ENCODE measurements at places on chromosomes 3 and 15.
A peak's percentile ranks its signal among the peaks of the same experiment; 100 is the strongest.

DNA sequence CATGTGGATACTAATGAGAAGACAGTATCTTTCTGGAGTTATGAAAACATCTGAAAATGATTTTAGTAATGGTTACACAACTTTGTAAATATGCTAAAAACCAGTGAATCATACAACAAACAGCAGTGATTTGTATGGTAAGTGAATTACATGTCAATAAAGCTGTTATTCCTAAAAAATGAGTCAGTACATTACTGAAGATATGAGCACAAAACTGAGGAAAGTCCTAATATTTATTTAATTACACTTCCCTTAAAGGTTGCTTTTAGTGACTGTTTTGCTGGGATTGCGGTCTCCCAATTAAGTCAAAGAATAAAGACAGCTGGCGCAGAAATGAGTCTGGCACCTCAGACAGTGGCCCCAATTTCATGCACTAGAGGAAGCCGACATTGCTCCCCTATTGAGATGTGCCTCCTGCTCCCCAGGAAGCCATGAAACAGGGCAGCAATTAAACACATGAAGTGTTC is 50.9 kb upstream of the FSIP1 start:
- DNase-seq, result peak; percentile 85

DNA sequence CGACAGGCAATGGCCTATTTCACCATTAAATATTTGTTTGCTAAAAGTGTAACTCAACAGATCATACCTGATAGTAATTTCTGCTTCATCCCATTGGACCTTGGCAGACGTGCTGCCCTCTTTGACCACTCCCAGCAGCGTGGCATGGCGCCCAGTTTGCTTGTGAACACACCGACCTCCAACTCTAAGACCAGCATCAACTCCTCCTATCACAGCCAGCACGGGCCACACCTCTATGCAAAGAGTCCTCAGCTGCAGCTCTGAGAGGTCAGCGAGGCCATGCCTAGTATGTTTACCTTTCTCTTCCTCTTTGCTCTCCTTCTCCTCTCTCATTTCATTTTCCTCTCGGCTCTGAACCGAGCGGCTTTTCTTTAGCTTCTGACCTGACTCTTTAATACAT is 80.6 kb downstream of the FBXL22 start:
- DNase-seq, result no peak

GRCh38 chr3:62577153-62577552 is 203.8 kb upstream of the FEZF2 start:
- no peak for DNase-seq

DNA sequence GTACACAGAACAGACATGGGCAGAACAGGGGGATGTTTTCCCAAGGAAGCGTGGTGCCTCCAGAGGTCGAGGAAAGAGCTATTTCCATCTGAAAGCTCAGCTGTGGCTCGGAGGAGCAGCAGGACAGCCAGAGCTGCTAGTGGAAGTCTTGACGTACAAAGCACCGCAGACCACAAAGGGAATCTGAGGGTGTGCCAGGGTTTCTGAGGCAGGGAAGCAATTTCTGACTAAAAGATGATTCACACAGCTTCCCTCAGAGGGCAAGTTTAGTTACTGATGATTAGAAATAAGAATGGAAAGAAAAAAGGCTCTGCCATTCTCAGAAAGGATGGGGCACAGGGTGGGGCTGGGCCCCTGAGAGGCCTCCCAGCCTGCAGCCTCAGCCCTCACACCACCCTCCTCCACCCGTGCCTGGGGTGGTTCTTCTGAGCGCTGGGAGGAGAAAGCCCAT is 45.8 kb upstream of the SEC13 start:
- peak; percentile 89 for DNase-seq

DNA sequence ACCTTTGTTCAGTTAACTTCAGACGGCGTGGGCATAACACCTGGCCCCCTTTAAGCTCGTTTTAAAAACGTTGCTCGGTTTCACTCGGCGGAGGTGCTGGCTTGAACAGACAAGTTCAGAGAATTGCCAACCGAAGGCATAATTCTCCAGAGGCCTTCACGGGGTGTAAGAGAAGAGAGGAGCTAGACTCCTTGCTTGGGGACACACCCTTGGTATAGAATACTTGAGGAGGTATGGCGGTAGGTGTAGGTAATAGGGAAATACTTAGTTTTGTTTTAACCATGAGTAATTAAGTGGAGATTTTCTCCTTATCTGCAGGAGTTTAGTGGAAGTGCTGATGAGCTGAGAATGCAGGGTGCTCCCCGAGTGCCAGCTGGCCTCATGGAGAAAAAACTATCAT is 921 bp downstream of the FBXL2 start:
- peak; percentile 44 for DNase-seq

DNA sequence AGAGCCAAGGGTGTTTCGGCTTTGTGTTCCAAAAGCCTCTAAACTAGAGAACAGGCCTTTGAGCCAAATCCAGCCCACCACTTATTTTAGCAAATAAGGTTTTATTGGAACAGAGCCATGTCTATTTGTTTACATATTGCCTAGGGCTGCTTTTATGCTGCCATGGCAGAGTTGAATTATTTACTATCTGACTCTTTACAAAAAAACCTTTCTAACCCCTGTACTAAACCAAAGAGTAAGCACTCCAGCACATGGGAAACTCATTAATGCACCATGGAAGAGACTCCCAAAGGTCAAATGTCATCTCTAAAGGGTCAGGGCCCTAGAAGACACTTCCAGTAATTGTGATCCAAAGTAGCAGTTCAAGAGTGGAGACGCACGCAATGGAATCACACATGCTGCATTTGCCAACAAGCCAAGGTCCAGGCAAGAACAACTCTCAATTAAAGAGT is 22.3 kb downstream of the OSBPL10 start:
- DNase-seq, result peak; percentile 52

DNA sequence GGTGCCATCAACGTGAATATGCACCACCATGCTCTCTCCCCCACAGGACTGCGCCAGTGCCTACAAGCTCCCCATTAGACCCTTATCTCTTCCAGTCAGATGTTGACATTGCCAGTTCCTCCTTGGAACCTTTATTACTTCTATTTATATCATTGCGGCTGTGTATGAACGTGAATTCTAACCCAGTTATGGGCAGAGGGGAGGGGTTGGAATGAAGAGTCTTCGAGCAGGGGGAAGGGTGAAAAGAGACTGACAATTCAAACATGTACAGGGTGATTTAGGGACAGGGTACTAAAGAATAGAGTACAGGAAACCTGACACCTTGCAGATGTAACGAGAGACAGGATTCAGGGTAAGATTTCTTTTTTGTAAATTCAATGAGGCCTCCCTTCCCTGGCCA is 41.8 kb upstream of the ST6GAL1 start:
- DNase-seq, result no peak

DNA sequence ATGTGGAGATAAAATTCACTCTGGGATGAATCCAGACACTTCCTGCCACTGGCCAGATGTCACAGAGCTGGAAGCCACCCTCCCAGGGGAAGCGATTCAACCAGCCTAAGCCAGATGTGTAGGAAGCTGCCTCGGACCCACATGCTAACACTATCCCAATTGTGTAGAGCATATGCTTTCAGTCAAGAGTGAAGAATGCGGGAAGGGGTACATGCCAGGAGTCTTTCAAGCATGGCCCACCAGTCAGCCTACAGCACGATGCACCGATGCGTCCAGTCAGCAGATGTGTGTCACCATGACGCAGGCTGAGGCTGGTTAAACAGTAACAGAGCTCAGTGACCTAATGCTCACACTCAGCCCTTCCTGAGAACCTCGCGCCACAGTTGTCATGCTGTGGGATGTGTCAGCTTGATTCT is 38.8 kb upstream of the BNC1 start:
- peak; percentile 77 for DNase-seq

GRCh38 chr3:86772699-86773098 is 218.2 kb downstream of the VGLL3 start:
- no peak for DNase-seq

DNA sequence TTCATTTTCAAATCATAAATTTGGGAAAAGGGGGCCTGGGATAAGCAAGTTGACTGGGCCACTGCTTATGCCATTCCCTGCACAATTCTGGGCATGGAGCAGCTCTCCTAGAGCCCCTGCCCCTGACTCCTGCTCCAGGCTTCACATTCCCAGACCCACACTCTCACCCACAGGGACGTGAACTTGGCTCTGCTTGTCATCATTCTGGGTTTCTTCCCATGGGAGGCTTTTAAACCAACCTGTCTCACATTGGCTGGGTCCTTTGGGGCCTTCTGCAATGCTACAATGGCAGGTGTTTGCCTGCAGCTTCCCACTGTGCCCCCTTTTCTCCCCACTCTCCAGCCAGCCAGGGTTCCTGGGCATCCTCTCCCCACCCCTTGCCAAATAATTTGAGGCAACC is 49.1 kb downstream of the CYP19A1 start:
- no peak for DNase-seq

DNA sequence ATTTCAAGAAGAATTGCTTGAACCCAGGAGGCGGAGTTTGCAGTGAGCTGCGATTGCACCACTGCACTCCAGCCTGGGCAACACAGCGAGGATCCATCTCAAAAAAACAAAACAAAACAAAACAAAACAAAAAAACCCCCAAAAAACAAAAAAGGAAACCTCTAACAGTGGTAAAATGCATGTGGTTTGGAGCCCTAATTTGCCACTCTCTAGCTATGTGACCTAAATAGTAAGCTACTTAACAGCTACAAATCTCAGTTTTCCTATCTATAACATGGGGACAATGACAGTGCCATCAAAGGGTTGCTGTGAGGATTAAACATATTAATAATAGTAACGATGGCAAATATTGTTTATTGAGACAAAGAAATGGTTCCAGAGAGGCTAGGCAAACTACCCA is 119.4 kb upstream of the LMOD3 start:
- DNase-seq, result no peak

GRCh38 chr3:67382536-67382935 is 271.9 kb downstream of the SUCLG2 start:
- peak; percentile 23 for DNase-seq

- no peak for DNase-seq
Measured at GRCh38 chr3:61522060-61522459, 39.3 kb upstream of the PTPRG start.

- no peak for DNase-seq
Measured at GRCh38 chr3:149479621-149480325, 5.3 kb downstream of the TM4SF4 start.

DNA sequence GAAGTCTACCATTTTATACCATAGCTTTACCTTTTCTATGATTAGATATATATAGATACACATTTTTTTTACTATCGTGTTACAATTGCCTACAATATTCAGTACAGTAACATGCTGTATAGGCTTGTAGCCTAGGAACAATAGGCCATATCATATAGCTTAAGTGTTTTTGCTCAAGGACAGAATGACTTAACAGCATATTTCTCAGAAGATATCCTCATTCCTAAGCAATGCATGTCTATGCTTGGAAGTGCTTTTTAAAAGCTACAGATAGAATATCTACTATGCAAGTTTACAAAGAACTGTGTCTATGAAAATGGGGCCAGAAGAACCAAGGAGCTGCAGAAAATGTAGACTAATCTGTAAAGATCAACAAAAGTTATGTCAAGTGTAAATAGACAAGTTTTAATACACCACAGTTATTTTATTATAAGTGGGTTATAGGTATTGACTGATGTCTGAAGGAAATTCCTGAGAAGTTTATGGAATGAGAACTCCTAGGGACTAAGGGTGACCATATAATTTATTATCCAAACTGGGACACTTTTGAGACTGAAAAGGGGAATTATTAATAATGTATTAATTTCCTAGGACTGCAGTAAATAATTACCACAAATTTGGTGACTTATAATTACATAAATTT is 138.7 kb upstream of the TGFBR2 start:
- peak; percentile 52 for DNase-seq

DNA sequence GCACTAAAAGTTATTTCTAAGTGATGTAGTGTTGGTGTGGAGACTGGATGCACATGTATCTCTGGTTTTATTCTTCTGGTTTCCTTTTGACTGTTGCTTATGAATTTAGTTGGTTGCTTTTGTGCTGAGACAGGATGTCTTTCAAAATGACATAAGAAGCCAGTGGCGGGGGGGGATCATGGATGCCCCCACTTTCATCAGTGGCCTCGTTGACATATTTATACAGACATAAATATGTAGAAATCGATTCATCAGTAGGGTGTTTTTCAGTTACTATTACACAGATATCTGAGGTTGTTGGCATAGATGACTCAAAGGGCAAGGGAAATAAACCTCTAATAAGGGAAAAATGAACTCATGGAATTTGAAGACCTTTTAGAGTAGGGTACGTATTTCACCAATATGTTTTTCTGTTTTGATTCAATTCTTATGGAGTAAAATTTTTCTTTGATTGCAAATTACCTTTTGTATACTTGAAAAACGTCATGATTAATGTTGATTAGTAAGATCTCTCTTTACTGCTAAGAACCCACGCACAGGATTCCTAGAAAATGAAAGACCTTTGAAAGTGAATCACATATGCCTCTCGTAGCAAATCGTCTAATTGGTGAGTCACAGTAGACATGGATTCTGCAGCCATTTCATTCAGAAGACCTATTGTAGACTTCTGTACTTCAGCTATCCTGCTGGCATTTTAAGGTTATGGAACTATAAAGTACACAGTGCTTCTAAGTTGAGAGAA is 97.4 kb upstream of the RBMS3 start:
- DNase-seq, result peak; percentile 72

DNA sequence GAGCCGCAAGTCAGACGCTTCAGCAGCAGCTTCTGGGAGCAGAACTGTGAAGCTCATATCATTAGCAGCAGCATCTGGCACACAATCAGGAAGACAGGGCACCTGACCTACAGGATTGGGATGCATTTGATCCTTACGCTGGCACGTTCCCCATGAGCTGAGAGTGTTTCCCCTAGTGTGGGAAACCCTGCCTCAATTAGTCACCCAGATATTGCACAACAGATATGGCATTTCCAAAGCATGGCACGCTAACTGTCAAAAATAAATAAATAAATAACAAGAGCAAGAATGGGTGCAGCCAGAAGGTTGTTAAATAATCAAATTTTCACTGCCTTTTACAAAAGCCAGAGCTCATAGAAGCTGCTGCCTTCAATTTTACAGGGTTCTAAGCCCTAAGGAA is 189.6 kb upstream of the THBS1 start:
- DNase-seq, result peak; percentile 33

GRCh38 chr3:31232055-31233025 is 300.4 kb upstream of the STT3B start:
- DNase-seq, result no peak

GRCh38 chr15:42788725-42789124 is 51.8 kb upstream of the CDAN1 start:
- DNase-seq, result no peak

- no peak for DNase-seq
Measured at GRCh38 chr15:29749365-29750086, 72.7 kb downstream of the TJP1 start.

DNA sequence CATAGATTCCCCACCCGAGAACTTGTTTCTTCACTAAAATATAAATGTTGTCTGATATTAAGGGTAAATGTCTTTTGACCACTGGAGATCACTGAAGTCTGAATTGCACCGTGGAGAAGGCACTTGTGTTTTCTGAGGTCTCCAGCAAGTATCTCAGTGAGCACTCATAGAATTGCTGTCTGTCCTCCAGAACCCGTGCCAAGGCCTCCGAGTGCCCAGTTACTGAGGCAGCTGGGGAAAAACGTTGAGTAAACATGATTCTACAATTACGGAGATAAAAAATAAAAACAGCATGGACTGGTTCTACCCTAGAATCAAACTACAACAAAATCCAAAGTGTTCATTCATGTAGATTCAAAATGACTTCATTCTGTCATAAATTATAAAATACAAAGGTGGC is 60.0 kb downstream of the MLH1 start:
- no peak for DNase-seq
